ENCODE measurements at places on chromosomes 5 and 9.
A peak's percentile ranks its signal among the peaks of the same experiment; 100 is the strongest.

GRCh38 chr9:91162311-91162710, 199.4 kb downstream of the AUH start:
- DNase-seq: no peak

DNA sequence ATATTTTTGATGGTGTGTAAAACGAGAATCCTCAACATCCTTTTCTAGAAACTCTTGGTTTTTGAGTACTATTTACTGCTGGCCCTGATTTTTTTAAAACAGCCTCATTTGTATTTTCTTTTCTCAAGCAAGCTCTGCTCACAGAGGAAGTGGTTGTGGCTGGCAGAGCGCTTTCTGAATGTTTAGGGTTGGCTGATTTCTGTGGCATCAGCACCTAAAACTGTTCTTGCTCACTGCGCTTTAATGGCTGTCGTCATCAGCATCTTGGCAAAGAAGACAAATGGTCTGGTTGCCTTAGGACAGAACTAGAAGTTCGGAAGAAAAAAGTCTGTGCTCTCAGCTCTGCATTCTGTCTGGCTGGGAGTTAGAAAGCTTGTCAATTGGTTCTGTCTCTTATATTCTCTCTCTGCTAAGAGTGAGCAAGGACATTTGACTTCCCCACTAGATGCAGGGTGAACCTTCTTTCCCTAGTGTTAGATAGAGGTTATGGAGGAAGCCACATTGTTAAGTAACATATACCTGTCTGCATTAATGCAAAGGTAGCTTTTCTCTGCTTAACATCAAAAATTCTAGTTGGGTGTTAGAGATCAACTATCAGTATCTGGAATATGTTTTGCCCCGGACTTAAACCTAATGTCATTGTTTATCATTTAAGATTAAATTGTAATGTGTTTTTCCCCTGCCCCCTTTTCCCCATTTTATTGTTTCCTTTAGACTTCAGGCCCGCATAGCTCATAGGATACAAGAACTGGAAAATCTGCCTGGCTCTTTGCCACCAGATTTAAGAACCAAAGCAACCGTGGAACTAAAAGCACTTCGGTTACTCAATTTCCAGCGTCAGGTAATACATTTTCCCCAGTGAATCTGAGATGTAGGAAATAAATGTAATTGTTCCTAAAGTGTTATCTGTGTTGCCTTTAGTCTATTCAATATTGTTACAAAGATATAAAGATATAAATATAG, 39.0 kb downstream of the SMARCA2 start:
- peak; percentile 35 for DNase-seq

GRCh38 chr5:80168388-80169028, 87.3 kb downstream of the SERINC5 start:
- DNase-seq: no peak

GRCh38 chr5:143114481-143114880, 289.0 kb downstream of the NR3C1 start:
- DNase-seq: no peak

Data from stimulated activated CD4-positive, alpha-beta T cell treated with anti-CD3 and anti-CD28 coated beads, Interleukin-2, amount 100 ng/mL, for 4 hours (primary cell).